Sigmoid colon (tissue), 7 donors: ENCODE measurements at places on chromosomes 2 and 18. TPM values are rescaled to one million over a fixed set of nuclear protein-coding genes. Genes with fewer than 3 reads are reported as not detected.

The FAM228A gene
- total RNA-seq = 2.1 TPM

The SCN9A gene
- total RNA-seq = 17.1 TPM

The CIB4 gene
- total RNA-seq = not detected

The PLGLB2 gene
- total RNA-seq = 3.6 TPM

- DNase-seq = no peak
Observed at GRCh38 chr2:239500574-239501550, 100.0 kb upstream of the HDAC4 start.

GRCh38 chr2:237422309-237422708 is 8.3 kb upstream of the COL6A3 start:
- no peak for DNase-seq

GRCh38 chr2:193966590-193966989 is 1690.4 kb upstream of the SLC39A10 start:
- no peak for DNase-seq

GRCh38 chr2:46963210-46963609 is 47.6 kb upstream of the MCFD2 start:
- no peak for DNase-seq

GRCh38 chr2:42045848-42046748 is 1.7 kb upstream of the PKDCC start:
- DNase-seq = no peak

DNA sequence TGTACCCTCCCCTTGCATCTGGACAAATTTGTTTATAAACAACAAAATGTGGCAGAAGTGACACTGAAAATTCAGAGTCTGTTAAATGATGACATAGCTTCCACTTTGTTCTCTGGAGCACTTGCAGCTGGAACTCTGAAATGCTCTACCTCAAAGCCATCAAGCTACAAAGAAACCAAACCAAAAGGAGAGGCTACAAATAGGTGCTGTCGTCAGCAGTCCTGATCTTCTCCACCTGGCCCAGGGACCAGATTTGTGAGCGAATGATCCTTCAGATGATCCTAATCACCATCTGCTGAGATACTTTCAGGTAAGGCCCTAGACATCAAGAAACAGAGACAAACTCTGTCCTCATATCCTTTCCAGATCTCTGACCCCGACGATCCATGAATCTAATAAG is 27.9 kb upstream of the PAIP2B start:
- no peak for DNase-seq

- no peak for DNase-seq
Observed at GRCh38 chr2:229658004-229658403, 56.4 kb downstream of the DNER start.

- DNase-seq = no peak
Observed at GRCh38 chr2:31707992-31708391, 127.3 kb upstream of the SRD5A2 start.
